Left hindlimb (tissue), 1 donor: ENCODE measurements at places on chromosomes 7 and 10.

DNA sequence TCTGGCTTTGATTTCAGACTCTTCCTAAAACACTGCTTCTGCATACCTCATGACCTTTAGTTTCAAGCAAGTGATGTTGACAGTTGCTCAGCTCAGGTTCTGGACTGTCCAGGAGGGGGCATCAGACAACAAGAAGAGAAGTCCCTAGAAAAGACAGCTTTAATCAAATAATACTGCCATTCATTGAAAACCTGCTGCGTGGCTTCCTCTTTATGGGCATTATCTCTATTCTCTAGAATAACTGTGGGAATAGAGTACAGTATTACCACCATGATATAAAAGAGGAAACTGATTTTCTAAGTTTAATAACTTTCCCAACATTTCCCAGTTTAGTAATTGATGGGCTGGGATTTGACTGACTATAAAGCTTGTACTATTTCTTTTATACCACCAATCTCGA lies 170.4 kb downstream of the SNX13 start:
- peak; percentile 53 for DNase-seq

GRCh38 chr7:68833422-68833821 lies 764.9 kb upstream of the AUTS2 start:
- no peak for DNase-seq

DNA sequence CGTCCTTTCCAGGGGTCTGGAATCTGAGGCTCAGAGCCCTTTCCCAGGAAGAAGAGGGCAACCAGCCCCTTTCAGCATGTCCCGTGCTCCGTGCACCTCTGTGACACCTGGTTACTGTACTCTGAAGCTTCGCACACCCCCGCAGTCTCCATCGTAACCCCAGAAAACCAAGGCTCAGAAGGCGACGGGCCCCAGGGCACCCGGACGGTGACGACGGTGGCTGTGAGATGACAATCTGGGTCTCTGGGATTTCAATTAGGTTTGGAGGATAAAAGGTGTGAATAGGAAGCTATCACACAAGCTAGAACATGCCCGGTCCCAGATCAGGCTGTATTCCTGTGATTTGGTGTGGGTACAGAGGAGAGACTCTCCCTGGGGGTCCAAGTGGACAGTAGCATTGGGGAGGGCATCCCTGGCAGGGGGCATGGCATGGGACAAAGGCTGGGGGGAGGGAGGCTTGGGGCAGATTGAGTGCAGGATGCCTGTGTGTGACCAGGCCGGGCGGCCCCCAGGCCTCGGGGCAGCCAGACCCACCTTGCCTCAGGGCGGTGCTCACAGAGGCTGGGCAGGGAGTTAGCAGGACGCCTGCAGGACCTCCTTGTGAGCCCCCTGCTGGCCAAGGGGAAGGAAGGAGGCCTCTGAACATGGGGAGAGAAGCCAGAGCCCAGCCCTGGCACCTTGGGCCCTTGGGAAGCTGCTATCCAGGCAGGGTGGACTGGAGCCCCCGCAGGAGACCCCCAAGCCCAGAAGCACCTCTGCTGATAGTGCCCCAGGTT lies 23.4 kb upstream of the PSMG3 start:
- no peak for DNase-seq

DNA sequence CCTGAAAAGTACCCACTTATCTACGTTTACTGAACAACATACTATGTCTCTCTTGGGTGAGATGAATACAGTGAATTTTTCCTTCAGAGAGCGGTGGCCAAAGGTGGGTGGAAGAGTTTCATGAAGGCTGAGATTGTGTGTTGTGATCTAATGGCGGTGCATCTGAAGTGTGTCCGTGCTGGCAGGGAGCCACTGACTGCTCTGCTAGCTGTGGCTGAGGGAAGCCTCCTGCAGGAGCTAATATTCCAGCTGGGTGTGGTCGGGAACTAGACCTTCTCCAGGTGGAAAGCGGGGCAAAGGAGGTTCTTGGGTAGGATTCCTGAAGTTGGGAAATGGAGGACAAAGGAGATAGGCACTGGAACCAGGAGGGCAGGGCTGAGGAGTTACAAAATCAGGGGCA lies 69.2 kb upstream of the GRB10 start:
- no peak for DNase-seq

DNA sequence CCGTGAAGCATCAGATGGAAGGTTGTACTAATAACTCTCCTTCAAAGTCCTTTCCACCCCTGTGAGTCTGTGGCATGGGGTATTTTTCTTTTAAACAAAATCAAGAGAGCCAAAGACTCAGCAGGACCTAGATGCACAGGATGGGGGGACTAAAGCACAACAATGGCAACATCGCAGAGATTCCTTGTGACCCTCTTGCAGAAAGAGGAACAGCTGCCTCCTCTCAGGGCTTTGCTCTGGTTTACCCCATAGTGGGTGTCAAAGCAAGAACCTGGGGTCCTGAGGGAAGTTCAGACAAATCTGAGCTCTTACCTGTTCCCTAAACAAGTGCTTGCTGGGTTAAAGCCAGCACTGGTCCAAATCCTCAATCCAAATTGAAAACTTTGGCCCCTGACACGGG lies 39.2 kb downstream of the FGF8 start:
- no peak for DNase-seq

- DNase-seq = no peak
These were observed 650.9 kb downstream of the GATA3 start for GRCh38 chr10:8705415-8705814.

GRCh38 chr7:65397730-65398142 lies 24.1 kb downstream of the ZNF92 start:
- DNase-seq = no peak

DNA sequence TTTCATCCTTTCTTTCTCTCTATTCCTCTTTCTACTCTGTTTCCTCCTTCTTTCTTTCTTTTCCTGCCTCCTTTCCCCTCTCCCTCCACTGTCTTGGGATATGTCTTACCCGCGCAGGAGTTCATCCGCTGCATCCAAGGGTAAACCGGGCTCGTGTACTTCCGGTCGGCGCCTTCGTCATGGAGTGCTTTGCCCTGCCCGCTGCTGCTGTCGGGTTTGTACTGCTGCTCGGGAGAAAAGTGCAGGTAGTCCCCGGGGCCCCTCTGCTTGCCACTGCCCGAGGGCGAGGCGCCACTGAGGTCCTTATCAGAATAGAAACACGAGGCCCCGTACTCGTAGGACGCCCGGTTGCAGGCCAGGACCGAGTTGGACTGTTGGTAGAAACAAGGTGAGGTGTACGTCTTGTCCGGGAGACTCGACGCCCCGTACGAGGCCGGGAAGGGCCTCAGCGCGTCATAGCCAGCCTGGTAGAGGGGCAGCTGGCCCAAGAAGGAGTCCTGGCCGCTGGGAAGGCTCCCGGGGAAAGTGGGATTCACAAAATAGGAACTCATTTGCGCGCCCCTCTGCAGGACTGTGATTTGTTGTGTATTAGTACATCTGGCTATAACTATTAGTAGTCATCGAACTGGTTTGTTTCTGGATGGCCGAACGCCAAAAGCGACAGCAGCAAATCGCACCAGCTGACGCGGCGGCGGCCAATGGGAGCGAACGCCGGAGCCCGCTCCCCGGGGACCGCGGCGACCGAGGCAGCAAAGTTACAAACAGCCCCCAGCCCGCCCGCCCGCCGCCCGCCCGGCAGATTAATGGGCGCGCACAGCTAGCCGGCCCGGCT lies at the start of gene HOXA6:
HOXA6 (minus strand) TSS at position 576 of the 832 bp plus-strand sequence; CDS start at position 551, 25 bp downstream.
- DNase-seq = peak; percentile 76

- no peak for DNase-seq
These were observed 90.7 kb downstream of the DGKI start for GRCh38 chr7:137755846-137756651.

DNA sequence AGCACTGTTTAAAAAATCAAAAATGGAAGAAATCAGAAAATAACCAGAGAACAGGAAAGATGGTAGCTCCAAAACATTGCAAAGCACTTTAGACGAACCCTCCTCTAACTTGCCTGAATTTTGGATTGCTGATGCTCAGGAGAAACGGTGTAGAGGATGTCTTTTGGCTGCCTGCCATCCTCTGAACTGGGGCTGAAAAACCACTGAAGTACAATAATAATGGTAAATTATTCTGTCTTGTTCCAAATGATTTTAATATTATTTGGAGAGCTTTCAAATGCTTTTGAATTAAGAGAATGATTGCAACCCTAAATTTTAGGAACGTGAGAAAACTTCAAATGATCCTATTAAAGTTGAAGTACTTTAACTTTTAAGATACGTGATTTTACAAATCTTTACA lies 167.3 kb upstream of the SLC13A1 start:
- no peak for DNase-seq

DNA sequence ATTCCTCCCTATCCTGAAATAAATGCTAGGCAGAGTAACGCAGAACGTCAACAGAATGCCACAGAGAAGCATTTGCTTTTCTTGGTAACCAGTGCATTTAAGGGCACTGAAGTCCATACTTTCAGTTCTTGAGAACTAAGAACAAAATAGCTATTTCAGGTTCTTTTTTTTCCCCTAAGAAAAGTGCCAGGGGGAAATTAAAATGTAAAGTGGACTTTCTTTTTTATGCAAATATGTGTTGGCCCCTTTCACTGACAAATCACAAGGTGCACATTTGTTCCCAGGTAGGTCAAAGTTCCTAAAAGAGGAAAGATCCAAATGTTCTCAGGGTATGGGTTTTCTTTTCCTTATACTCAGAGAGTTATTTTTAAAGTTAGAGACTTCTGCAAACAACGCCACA lies 151.5 kb downstream of the HPSE2 start:
- DNase-seq = no peak

- DNase-seq = no peak
These were observed 17.9 kb upstream of the ASZ1 start for GRCh38 chr7:117445206-117445605.

DNA sequence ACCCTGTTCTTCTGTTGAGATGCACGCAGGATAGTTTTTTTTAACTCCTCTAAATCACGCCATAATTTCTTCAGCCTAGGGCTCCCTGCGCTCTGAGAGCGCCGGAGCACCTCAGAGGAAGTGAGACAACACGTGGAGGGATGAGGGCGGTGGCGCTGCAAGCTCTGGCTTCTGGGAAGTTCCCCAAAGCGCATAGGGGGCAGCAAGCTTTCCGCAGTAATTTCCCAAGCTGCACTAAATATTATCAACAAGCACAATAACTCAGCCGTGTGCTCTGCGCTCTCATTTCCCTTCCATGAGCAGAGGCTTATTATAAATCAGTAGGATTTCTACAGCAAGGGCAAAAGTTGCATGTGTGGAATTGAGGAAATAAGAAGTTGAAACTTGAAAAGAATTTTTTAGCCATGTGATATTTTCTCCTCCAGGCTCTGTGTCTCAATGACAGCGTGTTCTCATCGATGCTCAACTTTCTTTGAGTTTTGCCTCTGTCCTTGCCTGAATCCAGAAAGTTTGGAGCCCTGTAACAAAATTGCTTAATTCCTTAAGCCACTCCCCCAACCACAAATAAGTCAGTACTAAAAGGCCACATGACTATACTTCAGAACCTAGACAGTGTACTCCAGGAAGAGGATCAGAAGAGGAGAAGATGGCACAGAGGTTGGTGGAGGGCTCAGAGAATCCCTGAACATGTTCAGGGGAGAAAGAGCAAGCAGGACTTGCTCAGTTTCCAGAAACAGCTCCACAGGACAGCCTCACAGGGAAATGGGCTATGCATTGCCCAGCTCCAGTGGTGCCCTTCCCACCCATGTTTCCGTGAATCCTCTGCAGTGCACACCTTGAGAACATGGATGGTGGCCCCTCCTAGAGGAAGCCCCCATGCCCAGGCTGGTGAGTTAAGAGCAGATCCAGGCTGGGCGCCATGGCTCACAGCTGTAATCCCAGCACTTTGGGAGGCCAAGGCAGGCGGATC lies 221.5 kb upstream of the GHITM start:
- DNase-seq = no peak

DNA sequence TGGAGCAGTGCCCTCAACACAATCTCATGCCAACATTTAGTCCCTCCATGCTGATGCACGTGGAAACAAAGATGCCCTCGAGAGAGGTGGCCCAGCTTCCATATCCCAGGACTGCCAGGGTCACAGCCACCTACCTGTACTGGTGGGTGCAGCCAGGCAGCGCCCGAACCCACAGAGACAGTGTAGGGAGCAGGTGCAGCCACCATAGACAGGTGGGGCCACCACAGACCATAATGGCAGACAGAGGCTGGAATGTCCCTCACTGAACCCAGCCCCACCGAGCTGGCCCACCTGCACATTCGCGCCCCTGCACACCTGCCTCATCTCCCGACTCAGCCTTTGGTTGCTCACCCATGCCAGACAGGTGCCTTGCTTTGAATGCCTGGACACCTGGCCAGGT lies 18.3 kb upstream of the CPXM2 start:
- no peak for DNase-seq

DNA sequence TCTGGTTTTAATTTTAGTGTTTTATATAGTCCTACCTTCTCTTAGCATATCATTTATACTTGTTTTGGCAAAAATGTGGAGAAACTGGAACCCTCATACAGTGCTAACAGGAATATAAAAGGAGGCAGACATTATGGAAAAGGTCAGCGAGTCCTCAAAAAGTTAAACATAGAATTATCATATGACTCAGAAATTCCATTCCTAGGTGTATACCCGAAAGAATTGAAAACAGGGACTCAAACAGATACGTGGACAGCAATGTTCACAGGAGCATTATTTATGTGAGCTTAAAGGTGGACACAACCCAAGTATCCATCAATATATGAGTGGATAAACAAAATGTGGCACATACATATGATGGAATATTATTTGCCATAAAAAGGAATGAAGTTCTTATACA lies 51.5 kb downstream of the VAX1 start:
- no peak for DNase-seq

DNA sequence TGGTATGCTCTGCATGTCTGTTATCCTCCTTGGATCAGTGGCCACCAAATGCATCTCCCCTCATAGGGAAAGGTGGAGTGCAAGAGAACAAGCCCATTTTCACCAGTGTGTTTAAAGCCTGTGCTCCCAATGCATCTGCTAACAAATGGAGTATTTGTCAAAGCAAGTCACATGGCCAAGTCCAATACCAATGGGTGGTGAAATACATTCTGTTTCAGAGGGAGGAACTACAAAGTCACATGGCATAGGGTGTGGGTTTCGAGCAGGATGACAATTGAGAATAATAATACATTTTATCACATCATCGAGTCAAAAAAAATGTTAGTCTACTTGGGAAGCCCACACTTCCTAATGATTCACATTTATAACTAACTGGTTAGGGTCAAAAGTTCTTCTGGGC lies 62.7 kb downstream of the SUGCT start:
- no peak for DNase-seq

DNA sequence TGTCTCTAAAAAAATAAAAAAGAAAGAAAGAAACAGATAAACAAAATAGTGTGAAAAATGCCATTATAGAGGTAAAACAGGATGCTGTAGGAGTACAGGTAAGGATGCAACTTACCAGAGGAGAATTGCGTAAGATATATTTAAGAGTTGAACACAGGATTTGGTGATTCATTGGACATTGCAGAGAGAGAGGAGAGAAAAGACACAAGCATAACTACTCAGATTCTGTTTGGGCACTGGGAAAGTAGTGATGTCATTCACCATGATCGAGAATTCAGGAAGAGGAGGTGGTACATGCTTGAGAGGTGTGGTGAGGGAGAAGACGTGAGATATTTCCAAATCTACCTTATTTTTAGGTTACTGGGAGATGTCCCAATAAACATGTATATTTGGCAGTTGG lies 97.6 kb downstream of the AASS start:
- DNase-seq = no peak
